ENCODE measurements at places on chromosomes 6 and 20. TPM values are rescaled to one million over a fixed set of nuclear protein-coding genes. Genes with fewer than 3 reads are reported as not detected.
A peak's percentile ranks its signal among the peaks of the same experiment; 100 is the strongest.

DNA sequence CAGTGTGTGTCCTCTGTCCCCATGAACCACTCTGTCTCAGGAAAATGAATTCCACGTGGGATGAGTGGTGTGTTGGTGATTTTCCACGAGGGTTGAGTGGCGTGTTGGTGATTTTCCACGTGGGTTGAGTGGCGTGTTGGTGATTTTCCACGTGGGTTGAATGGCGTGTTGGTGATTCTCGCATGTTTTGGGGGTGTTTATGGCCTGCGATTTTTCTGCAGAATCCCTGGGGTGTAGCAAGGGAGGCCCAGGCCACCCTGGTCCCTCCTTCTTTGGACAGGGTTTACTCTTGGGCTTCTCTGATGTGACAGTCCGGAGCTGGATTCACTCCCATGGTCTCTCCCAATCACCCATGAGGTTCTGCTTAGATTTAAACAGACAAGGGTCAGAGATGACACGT is 90.6 kb upstream of the FRMD1 start:
- no peak for ATAC-seq

The BPIFA1 gene
- not detected for total RNA-seq

GRCh38 chr20:10573951-10574339 is 99.9 kb downstream of the JAG1 start:
- no peak for ATAC-seq

The PDYN gene
- total RNA-seq: not detected

The FAM209A gene
- total RNA-seq: not detected

- no peak for ATAC-seq
Observed at GRCh38 chr6:95545226-95545625, 32.1 kb upstream of the MANEA start.

DNA sequence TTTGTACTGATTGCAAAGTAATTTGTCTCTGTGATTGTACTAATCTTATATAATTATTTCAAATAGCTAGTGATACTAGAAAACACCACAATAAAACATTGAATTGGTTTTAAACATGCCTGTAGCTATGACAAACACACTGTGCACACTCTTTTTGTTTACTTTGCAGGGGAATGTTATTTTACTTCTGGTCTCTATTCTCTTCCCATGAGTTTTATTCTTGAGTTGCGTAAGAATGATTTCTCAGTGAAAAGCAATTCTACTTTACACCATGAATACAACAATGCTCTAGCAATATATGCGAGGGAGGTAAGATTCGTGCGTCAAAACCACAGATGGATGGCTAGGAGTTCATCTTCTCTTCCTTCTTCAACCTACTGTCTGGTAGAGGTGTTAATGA is 68.4 kb upstream of the PHACTR1 start:
- no peak for ATAC-seq

The TREM2 gene
- total RNA-seq: 1.7 TPM

- ATAC-seq: no peak
Observed at GRCh38 chr20:19929481-19930145, 87.5 kb upstream of the NAA20 start.

DNA sequence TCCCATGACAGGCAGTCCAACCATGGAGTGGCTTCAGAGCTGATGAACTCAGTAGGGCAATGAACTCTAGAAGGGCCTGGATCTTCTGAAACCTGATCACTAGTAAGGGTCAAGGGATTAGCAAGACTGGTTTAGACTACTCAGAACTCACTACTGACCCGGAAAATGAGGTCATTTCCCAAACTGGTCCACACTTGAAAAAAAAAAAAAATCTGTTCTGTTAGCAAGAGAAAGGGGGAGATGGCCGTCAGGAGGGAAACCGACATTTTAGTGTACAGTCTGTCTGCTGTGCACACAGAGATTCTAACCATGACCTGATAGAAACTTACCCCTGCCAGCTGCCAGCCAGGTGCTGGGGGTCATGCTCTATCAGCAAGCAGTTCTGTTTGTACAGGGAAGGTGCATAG is 262.4 kb upstream of the AGPAT4 start:
- ATAC-seq: peak; percentile 25

DNA sequence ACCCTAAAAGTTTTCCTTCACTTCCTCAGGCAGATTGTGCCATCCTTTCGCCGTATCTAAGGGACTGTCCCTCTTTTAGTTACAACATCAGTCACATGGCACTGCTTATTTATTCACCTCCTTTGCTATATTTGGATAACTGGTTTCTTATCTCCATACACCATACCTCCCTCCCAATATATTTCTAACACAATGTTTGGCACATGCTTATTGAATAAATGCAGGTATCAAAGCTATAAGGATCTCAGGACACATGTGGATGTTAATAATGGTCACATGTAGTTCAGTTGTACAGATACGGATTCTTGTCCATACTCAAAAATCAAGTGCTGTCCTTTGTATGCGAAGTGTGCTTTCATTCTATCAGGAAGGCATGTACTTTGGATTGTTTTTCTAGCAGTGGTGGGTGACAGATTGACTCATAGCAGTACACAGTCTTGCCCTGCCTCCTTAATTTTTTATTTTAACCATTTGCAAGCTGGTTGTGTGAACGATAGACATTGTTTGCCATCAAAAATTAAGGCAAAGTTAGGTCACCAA is 407.1 kb upstream of the RUNX2 start:
- ATAC-seq: no peak

DNA sequence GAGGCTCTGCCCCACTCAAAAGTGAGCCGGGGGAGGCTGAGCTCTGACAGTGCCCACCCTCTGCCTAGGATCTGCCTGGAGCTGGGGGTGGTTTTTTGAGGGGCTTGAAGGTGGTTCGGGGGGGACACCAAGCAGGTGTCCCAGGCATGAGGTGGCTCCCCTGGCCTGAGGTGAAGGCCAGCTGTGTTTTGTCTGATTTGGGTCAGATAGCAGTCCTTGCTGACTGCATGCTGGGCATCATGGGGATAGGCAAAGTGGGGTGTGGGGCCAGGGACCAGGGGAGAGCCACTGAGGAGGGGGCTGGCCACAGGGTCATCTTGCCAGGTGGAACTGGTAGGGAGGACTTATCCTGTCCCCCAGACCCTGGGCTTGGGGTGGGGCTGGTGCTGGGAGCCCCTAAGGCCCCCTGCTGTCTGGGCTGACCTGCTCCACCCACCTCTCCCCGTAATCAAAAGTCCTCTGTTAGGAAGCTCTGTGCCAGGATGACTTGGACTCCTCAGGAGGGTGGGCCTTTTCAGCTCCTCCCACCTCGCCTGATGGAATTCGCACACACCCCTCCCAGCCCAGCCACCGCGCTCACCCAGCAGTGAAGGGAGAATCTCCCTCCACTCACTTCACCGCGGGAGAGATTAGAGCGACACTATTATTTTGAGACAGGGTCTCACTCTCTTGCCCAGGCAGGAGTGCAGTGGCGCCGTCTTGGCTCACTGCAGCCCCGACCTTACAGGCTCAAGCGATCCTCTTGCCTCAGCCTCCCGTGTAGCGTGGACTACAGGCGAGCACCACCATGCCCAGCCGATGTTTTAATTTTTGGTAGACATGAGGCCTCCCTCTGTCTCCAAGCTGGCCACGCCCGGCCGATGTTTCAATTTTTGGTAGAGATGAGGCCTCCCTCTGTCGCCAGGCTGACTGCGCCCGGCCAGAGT is 1.5 kb upstream of the COL9A3 start:
- ATAC-seq: no peak

The LY6G6D gene
- not detected for total RNA-seq

DNA sequence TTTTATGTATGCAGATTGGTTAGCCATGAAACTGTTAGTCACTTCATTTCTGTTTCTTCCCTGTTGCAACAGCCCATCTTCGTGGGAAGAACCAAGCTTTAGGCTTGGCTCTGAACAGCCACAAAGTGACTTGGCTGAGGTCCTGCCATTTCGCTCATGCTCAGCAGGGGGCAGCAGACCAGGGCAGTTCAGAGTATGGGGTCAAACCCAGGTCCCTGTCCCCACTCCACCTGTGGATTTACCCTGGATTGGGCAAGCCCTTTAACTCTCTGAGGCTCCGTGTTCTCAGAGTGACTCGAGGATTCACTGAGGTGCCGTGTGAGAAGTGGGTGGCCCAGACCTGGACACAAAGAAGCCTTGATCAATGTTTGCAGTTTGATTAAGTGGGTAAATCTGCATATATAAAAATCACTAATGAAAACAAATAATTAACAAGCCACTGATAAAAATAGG is 19.8 kb upstream of the MAP1LC3A start:
- peak; percentile 70 for ATAC-seq

DNA sequence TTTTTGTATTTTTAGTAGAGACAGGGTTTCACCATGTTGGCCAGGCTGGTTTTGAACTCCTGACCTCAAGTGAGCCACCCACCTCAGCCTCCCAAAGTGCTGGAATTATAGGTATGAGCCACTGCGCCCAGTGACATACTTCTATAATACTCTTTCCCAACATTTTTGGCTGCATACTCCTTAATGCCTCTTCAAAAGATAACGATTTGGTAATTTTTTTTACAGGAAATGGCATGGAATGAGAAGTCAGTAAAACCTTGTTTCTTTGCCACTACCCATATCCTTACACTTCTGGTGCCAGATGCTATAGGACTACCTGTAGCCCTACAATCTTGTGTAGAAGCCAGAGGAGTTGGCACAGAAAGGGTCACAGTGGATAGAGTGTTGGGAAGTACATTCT is 41.4 kb upstream of the SGK1 start:
- no peak for ATAC-seq

GRCh38 chr20:37480919-37481318 is 40.1 kb upstream of the NNAT start:
- no peak for ATAC-seq

DNA sequence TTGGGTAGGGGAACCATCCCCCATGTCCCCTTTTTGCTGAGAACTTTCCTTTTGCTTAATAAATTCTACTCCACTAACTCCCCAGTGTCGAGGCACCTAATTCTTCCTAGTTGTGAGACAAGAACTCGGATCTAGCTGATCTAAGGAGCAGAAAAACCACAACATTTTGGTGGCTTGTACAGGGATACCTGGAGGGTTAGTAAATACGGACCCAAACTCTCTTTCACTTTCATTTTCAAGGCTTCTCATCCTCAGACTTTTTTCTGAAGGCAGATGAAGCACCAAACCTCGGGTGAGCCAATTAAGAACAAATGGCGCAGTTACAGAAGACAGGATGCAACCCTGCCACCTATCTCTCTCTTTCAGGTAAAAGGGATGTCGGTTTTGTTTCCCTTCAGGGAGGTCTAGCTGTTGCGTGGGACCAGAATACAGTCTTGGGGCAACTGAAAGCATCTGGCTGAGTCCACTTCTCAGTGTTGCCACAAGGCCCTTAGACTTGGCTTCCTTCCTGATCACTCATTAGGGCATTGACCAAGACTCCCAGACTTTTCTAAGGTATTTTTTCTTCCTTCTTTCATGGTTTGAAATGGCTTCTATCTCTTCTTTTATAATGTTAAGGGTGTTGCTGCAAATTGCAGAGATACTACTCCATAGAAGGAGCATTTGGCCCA is 11.1 kb upstream of the HTR1B start:
- ATAC-seq: no peak

DNA sequence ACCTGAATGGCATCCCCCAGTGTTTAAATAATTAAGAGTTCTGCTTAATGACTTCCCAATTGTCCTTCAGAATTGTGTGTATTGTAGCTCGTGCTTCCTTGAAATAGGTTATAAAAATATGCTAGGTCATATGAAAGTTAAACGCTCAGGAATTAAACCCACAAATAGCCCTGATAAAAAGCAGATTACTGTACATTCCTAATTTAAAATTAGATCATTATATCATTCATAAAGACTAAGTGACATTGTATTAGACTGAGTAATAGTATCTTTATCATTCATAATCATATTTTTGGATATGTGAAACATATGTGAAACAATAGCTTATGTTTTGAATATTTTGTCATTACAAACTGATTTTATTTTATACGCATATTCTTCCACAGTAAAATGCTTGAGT is 1706.7 kb downstream of the HACE1 start:
- no peak for ATAC-seq

GRCh38 chr6:37663019-37663810 is 34.5 kb downstream of the MDGA1 start:
- ATAC-seq: no peak

The OPN5 gene
- not detected for total RNA-seq

GRCh38 chr6:140677781-140678528 is 1303.5 kb upstream of the CITED2 start:
- no peak for ATAC-seq

- peak; percentile 33 for ATAC-seq
Observed at GRCh38 chr20:34249291-34249690, 8.1 kb downstream of the ASIP start.

- ATAC-seq: no peak
Observed at GRCh38 chr6:148830614-148831013, 83.8 kb downstream of the UST start.

GRCh38 chr20:48155268-48155667 is 370.0 kb upstream of the SULF2 start:
- ATAC-seq: no peak

The ME1 gene
- 32.4 TPM for total RNA-seq

GRCh38 chr6:118865100-118865391 is 28.9 kb upstream of the ASF1A start:
- ATAC-seq: no peak

- ATAC-seq: no peak
Observed at GRCh38 chr6:165969184-165969583, 198.5 kb downstream of the TBXT start.
